ENCODE measurements at places on chromosomes 7 and 10. TPM values are rescaled to one million over a fixed set of nuclear protein-coding genes. Genes with fewer than 3 reads are reported as not detected.

DNA sequence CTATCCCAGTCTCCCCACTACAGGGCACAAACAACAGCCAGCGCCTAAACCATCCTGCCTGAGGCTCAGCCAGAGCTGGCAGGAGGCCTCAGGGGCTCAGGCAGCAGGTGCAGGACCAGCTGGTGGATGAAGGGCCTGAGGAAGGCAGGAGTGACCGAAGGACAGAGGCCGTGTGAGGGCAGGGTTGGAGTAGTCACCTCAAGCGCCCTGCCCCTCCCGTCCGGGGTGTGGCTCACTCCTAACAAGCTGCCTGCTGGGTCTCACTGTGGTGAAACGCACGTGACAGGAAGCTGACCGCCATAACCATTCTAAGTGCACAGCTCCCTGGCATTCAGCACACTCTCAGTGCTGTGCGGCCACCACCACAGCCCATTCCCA is 281.1 kb downstream of the ELFN1 start:
- peak; percentile 3 for DNase-seq

DNA sequence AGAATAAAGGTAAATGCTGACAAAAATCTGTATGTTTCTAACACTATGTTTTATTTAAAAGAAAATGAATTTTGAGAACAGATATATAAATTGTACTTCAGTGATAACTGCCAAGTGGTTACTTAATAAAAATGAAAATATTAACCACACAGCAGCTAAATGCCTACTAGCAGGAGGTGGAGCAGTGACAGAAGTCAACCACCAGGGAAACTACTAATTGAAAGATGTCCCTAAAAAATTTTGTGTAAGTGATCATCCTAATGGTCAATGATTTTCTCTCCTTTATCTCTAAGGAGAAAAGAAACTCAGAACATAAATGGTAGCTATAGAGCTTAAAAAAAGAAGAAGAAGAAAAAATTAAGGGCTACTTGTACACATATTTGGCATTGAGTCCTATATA is 22.9 kb downstream of the WNT16 start:
- no peak for DNase-seq

DNA sequence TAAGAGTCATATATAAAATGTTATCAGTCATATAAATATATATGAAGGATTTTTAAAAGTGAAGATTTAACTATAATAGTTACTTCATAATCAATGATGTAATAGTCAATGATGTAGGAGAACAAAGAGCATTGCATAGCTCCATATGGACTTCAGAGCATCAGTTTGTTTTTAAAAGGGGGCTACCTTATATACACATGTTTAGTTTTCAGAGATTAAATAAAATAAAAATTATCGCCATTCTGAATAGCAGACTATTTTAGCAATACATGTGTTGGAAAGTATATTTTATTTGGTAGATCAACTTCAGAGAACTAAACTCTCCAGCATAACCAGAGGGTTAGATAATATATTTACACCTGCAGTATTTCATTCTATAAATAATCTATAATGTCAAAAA is 29.1 kb upstream of the EPC1 start:
- DNase-seq: no peak

DNA sequence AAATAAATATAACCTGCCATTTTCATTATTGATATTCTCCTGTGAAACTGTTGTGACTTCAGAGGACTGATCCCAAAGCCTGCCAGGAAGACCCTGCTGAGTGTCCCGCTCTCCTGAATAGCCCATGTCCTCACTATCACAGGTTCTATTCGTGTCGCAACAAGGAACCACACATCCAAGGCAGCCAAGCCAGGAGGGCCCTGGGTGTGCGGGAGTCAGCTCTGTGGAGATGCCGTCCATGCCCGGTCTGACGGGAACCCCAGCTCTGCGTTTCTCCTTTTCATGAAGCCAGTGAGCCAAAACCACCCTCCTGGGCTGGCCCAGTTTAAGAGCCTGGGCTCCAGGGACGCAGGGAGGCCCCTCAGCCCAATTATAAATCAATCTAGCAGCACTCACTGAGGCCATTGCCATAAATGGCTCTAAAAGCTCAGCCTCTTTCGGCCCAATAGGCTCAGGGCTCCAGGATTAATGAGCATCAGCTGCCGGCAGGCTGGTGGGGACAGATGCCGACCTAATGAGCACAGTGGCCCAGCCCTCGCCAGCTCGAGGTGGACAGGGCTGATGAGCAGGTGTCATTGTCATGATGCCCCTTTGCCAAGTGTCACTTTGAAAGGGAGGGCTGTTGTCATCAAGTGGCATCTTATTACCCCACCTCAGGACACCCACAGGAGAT is 177.9 kb downstream of the PLXNA4 start:
- no peak for DNase-seq

DNA sequence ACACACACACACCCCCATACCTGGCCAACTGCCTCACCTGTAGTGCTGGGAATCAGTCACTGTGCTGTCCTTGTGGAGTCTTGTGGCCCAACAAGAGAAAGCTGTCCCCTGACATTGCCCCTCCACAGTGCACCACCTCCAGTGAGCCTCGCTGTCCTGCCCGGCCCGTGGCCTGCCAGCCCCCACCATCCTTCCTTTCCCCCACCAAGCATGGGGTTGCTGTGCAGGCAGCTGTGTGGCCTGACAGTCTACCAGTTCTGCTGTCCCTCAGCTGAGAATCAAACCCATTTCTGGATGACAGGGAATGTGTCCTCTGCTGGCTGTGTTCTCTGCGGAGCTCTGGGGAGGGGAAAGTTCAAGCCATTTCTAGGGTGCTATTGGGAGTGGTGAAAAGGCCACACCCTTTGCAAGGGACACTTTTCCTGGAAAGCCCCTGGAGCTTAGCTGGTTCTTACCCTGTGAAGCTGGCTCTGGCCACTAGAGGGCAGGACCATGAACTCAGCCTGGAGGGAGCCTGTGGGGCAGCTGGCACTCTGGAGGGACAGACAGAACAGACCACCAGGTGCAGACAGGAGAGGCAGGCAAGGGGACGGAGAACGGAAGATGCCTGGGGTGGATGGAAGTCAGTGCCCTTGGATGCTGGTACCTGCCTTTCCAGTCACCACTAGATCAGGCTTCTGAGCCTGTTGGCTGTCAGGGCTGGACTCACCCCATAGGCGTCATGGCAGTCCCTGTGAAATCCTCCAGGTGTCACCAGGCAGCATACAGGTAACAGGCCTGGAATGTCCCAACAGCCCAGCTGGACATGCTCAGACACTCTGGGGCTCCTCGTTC is 10.5 kb upstream of the MTPAP start:
- peak; percentile 43 for DNase-seq

GRCh38 chr10:68366600-68366999 is 33.9 kb upstream of the PBLD start:
- no peak for DNase-seq

DNA sequence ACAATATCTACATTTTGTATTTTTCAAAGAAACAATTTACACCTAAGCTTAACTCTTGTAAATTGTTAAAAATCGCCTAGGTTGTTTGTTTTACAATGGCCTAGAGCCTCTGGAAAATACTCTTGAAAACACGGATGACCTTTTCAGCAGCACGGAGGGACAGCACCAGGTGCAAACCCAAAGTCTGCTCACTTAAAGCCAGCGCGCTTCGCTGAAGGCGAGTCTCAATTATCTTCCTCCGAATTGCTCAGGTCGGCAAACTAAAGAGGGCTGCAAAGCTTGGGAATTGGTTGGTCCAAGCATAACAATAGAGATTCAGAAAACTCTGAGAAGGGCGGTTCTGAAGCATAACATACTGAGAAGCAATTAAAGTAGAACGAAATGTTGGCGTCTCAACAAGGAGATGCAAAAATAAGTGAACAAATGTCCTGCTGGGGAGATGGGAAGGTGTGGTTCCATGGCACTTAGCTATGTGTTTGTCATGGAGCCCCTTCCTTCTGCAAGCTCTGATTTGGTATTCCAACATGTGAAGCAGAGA is 139.9 kb upstream of the PITRM1 start:
- DNase-seq: no peak

- DNase-seq: no peak
Observed at GRCh38 chr10:50527442-50528043, 96.2 kb downstream of the SGMS1 start.

GRCh38 chr10:77909749-77910375 is 16.7 kb downstream of the DLG5 start:
- peak; percentile 84 for DNase-seq

The OPN1SW gene
- polyA plus RNA-seq: not detected

The IL15RA gene
- polyA plus RNA-seq: 6.4 TPM

The PSMA2 gene
- 98.8 TPM for polyA plus RNA-seq

The FZD8 gene
- 4.8 TPM for polyA plus RNA-seq

Measured in IMR-90 (cell line).